ENCODE measurements at places on chromosomes 11 and 22.

DNA sequence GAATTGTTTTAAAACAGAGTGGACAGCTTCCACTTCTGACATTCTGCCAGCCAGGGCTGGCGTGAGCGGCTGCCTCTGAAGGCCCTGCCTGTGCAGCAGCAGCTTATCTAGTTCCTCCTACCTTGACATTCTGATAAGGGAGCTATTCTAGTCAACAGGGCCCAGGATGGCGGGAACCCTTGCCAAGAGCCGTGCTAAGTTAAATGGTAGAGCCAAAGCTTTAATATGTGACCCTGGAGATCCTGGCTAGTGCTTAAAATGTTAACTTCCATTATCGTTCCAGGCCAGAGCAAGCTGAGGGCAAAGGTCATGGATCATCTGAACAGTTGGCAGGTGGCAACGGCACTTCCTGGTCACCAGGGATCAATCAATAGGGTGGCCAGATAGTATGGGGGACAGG is 3.5 kb downstream of the KCNJ5 start:
- DNase-seq: no peak

DNA sequence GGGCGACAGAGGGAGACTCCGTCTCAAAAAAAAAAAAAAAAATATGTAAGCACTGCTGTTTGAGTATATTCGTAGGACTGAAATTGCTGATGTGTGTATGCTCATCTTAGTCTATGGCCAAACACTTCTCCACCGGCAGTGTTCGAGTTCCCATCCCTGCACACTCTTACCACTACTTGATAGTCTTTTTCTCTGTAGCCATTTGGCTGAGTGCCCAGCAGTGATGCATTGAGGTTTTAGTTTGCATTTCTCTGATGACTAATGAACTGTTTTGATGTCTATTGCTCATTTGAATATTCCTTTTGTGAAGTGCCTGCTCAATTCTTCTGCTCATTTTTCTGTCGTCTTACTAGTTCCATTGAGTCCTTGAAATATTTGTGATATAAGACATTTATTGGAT is 1.9 kb downstream of the TIRAP start:
- DNase-seq: no peak

DNA sequence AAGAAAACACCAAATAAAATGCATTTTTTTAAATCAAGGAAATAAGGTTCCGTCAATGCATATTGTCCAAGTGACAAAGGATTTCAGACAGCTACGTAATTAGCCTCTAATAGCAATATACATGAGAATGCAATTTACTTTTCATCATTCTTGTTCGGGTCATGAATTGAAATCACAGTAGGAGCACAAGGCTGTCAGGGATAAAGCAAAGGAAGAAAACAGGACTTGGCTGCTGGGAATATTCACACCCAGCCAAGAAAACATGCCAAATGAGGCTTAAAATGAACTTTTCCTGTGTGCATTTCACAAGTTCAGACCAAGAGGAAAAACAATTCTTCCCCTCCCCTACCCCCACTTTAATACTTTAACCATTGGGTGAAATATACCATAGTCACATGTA is 188.6 kb downstream of the CWF19L2 start:
- DNase-seq: no peak

GRCh38 chr11:17682848-17683247 is 36.5 kb upstream of the MYOD1 start:
- DNase-seq: no peak

- no peak for DNase-seq
These were observed 72.1 kb downstream of the C22orf31 start for GRCh38 chr22:28989484-28989883.
